HuH-7.5 (cell line): ENCODE measurements at places on chromosomes 13 and 19.
A peak's percentile ranks its signal among the peaks of the same experiment; 100 is the strongest.

DNA sequence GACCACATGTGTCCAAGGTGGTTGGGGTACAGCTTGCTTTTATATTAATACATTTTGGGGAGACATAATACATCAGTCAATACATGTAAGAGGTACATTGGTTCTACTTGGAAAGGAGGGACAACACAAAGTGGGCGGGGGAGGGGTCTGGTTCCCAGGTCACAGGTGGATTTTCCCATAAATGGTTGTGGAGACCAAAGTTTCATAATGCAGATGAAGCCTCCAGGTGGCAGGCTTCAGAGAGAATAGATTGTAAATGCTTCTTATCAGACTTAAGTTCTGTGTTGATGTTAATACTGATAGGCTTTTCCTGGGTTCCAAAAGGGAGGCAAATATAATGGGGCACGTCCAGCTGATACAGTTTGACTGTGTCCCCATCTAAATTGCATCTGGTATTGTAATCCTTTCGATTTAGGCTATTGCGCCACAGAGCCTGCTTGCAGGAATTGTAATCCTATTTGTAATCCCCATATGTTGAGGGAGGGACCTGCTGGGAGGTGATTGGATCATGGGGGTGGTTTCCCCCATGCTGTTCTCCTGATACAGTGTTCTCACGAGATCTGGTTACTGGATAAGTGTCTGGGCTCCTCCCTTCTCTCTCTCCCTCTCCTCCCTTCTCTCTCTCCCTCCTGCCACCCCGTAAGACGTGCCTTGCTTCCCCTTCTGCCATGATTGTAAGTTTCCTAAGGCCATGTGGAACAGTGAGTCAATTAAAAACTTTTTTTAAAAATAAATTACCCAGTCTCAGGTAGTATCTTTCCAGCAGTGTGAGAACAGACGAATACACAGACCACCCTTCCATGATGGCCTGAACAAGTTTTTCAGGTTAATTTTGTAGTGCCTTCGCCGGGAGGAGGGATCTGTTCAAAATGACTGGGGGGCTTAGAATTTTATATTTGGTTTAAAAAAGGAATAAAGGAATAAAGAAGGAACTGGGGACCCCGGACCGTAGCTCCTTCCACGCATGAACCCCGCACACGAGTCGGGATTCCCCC lies 44.9 kb downstream of the ZNF823 start:
- DNase-seq, result no peak

DNA sequence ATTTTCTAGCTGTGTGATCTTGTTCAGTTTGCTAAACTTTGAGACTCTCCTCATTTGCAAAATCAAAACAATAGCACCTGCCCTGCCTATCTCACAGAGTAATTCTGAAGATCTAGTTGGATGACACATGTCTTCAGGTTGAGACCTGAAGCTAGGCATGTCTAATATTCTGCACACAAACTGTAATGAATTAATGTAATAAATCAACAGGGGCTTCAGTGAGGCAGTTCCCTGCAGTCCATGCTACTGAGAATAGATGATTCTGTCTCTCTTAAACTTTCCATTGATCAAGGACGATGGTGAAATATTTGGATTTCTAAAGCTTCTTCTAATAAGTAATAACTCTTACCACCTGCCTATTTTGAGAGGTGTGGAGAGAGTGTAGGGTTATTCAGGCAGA lies 268.1 kb upstream of the TMTC4 start:
- no peak for DNase-seq

GRCh38 chr13:98519976-98520375 lies 56.9 kb downstream of the STK24 start:
- DNase-seq, result no peak

DNA sequence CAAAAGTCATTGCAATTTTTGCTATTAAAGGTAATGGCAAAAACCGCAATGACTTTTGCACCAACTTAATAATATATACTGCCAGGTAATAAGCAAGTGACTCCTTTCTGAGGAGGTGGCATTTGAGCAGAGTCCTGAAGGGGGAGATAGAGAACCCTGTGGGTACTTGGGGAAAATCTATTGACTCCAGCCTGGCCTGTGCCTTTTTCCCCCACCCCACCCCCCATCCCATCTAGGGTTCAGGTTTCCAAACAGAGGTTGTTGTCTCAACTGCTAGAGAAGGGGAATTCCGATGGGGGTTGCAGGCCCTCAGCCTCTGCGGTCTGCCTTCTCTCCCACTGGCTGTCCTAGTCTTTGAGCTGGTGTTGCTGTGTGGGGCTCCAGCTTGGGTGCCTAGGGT lies 11.5 kb downstream of the S1PR2 start:
- peak; percentile 51 for DNase-seq

- DNase-seq, result no peak
Measured at GRCh38 chr19:33826521-33826920, 29.9 kb downstream of the KCTD15 start.

GRCh38 chr13:76829572-76830327 lies 56.5 kb downstream of the KCTD12 start:
- no peak for DNase-seq

GRCh38 chr19:11324079-11324661 lies 15.3 kb downstream of the RAB3D start:
- DNase-seq, result peak; percentile 71

GRCh38 chr19:40691421-40692211 lies 1.2 kb upstream of the NUMBL start:
- no peak for DNase-seq

- no peak for DNase-seq
Measured at GRCh38 chr19:4086411-4086867, 19.7 kb upstream of the ZBTB7A start.

GRCh38 chr19:50460161-50460765 lies 16.0 kb upstream of the EMC10 start:
- DNase-seq, result peak; percentile 67

GRCh38 chr19:2127758-2128157 lies 23.6 kb downstream of the AP3D1 start:
- DNase-seq, result no peak

GRCh38 chr19:13717194-13717643 lies 47.1 kb upstream of the MRI1 start:
- DNase-seq, result no peak

- no peak for DNase-seq
Measured at GRCh38 chr19:44438441-44438840, 9.8 kb downstream of the ZNF229 start.

DNA sequence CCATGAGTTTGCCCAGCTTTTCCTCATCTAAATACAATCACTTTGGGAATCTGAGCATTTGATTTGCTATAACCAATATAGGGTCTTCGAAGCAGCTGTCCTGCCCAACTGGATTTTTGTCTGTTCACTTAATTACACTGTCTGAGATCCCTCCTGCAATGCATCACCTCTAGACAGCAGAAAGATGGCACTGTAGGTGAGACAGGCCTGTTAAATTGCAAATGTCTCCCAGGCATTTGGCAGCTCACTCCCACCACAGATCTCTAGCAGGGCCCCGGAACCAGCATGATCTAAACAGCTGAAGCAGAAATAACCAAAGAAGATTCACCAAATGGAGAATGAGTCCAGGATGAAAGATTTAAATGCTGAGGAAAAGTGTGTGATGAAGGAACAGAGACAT lies 41.9 kb upstream of the SERPINE3 start:
- no peak for DNase-seq

DNA sequence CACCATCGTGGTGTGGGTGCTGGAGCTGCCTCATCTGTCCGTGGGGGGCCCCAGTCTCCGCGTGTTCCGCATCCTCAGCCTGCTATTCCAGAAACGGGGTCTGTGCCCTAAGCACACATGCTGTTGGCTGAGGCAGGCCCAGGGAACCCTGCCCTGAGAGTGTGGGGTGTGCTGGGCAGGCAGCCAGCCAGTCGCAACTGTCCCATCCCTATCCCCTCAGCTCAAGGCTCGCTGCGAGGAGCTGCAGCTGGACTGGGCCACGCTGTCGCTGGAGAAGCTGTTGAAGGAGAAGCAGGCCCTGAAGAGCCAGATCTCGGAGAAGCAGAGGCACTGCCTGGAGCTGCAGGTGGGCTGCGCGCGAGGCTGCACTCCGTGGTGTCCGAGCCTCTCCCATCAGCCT lies 21.9 kb downstream of the PLEKHJ1 start:
- DNase-seq, result no peak

DNA sequence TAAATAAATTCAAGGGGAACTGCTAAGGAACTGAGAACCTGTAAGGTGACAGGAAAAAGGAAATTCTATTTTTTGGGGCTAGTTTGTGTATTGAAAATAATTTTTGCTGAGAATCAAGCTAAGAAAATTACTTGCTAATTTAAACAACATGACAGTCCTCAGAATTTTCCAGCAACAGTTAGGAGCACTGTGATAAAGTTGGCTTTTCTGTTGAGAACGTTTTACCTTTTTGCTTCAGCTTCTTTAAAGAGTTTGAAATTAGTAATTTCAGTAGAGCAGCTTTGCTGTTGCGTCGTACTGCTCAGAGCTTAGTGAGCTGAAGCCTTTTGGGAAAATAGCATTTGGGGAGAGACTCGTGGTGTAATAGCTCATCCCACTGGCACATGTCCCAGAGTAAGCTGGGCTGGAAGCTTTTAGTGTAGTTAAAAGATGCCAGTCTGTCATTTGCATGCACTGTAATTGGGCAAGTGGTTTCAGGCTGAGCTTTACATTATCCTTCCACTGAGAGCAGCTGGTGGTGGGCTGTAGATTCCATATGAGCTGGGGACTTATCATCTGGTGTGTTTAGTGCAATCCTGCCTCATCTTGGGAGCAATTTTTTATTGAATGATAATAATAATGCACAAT lies 69.8 kb downstream of the LRCH1 start:
- no peak for DNase-seq

DNA sequence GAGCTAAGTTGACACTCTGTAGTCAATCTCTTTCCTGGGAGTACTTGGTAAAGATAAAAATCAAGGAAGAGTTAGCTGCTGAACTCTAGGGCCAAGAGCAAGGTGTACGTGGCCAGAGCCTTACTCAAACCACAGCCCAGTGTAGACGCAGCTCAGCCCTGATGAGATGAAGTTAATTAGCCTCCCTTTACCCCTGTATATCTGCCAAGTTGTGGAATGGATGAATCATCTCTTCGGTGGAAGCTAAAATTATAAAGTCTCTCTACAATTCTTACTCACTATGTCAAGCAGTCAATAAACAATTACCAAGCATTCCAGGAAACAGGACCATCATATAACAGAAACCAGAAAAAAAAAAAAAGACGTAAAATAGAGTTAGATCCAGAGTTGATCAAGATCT lies 146.9 kb upstream of the UFM1 start:
- DNase-seq, result no peak

- no peak for DNase-seq
Measured at GRCh38 chr13:20287976-20288375, 55.9 kb upstream of the GJB6 start.

- DNase-seq, result no peak
Measured at GRCh38 chr19:28393574-28394336, 819.2 kb downstream of the UQCRFS1 start.

DNA sequence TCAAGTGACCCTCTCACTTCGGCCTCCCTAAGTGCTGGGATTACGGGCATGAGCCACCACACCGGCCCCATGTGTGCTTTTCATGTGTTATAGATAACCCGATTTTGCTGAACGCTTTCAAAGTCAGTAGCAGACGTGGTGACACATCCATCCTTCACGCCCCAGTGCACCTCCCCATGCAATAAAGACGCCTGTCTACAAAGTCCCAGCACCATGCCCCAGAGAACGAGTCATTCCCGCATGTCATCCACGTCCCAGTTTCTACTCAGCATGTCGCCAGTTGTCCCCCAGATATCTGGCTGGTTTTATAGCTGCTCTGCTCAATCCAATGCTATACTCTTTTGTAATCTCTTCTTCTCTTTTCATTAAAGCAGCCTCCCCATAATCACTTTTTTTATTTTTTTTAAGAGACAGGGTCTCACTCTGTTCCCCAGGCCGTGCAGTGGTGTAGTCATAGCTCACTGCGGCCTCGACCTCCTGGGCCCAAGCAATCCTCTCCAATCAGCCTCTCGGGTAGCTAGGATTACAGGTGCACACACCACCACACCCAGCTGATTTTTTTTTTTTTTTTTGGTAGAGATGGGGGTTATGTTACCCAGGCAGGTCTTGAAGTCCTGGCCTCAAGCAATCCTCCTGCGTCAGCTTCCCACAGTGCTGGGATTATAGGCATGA lies 42.5 kb downstream of the DNM2 start:
- no peak for DNase-seq

DNA sequence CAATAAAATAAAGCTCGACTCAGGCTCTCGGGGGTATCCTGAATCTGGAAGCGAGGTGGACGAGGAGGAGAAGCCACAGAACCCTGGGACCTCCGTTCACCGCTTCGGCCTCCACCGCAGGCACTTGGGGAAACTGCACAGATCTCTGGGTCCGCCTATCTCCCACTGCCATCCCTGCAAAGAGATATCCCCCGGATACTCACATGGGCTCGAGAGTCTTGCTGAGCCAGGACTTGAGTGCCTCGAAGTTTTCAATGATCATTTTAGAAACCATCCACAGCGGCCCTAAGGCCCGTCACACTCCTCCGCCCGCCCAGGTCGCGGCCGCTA lies 589 bp downstream of the RBM26 start:
- DNase-seq, result no peak

GRCh38 chr13:78241278-78241919 lies 322.8 kb upstream of the EDNRB start:
- DNase-seq, result peak; percentile 4

GRCh38 chr19:7833225-7834099 lies 3.4 kb downstream of the EVI5L start:
- DNase-seq, result no peak

DNA sequence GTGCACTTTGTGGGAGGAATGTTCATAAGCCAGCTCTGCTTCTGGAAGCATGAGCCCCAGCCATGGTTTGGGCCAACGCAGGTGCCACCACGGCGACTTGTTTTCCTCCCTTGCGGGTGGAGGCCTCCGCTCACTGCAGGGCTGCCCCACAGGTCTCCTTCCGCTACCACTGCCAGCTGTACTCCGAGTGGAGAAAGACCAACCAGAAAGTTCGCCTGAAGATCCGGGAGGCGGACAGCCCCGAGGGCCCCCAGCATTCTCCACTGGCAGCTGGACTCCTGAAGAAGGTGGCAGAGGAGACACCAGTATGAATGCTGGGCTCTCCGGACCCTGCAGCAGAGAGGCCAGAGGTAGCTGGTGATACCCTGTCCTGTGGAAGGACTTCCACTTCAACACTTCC lies 6.5 kb upstream of the HNRNPM start:
- DNase-seq, result no peak

DNA sequence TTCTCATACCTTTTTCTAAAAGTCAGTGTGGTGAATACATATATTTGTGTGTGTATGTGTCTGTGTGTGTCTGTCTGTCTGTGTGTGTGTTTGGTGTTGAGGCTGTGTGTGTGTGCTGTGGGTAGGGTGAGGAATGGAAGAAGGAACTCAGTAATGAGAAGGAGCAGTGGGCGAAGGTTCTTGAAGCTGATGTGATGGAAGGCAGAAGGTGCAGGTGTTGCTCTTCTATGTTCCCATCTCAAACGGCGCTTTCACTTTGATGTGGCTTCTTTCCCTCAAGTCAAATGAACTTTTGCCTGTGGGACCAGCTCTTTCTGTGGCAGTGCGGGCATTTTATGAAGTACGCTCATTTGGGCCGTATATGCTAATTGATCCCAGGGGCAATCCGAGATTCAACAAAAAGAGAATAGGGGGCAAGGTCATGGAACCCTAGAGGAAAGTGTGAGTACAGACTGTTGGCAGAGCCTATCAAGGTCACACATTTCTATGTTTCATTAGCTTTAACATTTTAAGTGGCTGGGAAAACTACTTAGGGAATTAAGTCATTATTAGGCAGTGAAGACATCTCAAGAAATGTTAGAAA lies 15.2 kb downstream of the BIVM start:
- no peak for DNase-seq
